ENCODE measurements at places on chromosomes 1 and 21. TPM values are rescaled to one million over a fixed set of nuclear protein-coding genes. Genes with fewer than 3 reads are reported as not detected.
A peak's percentile ranks its signal among the peaks of the same experiment; 100 is the strongest.

The SERPINC1 gene
- polyA plus RNA-seq: 0.16 TPM

- no peak for DNase-seq
These were observed 31.3 kb upstream of the TRABD2B start for GRCh38 chr1:48028218-48029069.

The HLX gene
- 14.9 TPM for polyA plus RNA-seq

GRCh38 chr1:195462646-195463045, 1145.6 kb downstream of the KCNT2 start:
- DNase-seq: no peak

The FCRL4 gene
- not detected for polyA plus RNA-seq

DNA sequence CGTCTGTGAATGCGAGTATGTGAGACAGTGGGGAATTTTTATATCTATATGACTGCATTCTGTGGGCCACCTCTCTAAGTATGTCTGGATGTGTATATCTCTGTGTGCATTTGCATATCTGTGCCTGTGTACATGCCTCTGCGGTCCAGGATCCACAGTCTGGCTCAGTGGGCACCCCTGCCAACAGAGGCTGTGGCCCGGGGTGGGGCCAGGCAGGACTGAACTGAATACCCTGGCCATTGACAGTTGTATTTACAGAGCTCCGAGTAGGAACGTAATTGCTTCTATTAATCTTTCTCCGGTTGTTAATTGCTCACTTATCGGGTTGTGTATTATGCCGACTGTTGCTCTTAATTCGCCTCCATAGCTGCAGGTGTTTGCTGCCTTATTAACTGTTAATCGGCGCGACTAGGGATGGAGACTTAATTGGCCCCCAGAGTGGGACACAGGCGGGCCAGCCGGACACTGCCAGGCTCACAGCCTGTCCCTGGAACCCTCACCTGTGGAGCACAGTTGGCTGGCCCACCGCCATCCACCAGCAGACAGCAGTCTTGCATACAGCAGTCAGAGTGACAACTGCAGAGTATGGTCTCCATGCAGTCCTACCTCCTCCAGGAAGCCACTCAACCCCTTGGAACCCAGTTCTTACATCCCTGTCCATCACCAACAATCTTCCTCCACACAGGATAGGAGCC, 22.4 kb upstream of the ADGRB2 start:
- no peak for DNase-seq

- no peak for DNase-seq
These were observed 14.8 kb downstream of the CTSK start for GRCh38 chr1:150793221-150793620.

- peak; percentile 89 for DNase-seq
These were observed 603.5 kb upstream of the ADAMTS5 start for GRCh38 chr21:27570306-27570868.

GRCh38 chr1:245978915-245979314, 528.2 kb downstream of the SMYD3 start:
- no peak for DNase-seq

DNA sequence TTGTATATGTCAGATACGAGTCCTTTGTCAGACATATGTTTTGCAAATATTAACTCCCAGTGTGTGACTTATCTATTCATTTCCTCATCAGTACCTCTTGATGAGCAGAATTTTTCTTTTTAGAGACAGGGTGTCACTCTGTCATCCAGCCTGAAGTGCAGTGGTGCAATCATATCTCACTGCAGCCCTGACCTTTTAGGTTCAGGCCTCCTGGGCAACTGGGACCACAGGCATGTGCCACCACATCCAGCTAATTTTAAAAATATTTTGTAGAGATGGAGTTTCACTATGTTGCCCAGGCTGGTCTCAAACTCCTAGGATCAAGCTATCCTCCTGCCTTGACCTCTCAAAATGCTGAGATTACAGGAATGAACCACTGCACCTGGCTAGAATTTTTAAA, 93.0 kb downstream of the HLCS start:
- no peak for DNase-seq

- DNase-seq: no peak
These were observed 8.9 kb upstream of the C4BPB start for GRCh38 chr1:207079706-207080241.

The GSTM5 gene
- polyA plus RNA-seq: 16.6 TPM

DNA sequence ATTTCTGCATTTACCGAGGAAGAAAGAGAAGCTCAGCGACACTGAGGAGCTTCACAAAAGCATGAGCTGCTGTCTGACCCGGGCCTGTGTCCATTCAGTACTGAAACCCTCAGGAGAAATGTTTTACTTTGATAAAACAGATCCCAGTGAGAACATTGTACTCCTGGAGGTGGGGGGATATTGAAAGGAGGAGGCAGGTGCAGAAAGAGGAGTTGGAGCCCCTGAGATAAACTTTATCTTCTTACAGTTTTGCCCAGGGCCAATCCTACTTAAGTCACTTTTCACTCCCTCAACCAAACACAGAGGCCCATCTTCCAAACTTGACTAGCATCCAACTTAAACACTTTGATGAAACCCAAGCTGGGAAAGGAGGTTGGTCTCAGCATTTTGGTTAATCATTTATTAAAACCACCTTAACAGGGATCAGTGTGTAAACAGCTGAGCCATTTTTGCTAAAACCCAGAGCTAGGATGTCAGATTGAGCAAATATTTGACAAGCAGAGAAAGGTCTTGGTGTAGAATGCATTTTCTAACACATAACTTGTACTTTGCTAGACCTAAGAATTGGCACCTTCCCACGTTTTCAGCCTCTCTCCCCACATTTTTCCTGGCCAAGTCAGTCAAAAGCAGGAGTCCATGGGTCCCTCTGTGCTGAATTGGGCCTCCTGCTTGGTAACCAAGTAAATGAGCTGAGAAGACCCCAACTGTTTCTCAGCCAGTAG, 32.5 kb upstream of the SARS1 start:
- no peak for DNase-seq

DNA sequence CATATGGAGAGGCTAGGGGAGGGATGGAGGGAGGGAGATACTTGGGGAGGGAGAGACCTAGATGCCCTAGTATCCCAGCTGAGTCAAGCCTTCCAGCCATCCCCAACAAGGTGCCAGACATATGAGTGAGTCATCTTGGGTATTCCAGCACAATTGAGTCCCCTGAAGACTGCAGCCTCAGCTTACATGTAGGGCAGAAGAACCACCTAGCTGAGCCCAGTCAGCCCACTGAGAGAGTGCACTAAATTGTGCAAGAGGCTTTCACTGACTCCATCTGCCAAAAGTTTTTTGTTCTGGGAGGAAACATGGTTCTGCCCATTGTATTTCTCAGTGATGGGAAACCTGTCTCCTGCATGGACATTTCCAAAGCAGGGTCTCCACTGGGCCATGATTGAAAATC, 76.4 kb downstream of the FOXD2 start:
- DNase-seq: no peak

The CELSR2 gene
- polyA plus RNA-seq: 3.3 TPM

The AMIGO1 gene
- polyA plus RNA-seq: 12.9 TPM

DNA sequence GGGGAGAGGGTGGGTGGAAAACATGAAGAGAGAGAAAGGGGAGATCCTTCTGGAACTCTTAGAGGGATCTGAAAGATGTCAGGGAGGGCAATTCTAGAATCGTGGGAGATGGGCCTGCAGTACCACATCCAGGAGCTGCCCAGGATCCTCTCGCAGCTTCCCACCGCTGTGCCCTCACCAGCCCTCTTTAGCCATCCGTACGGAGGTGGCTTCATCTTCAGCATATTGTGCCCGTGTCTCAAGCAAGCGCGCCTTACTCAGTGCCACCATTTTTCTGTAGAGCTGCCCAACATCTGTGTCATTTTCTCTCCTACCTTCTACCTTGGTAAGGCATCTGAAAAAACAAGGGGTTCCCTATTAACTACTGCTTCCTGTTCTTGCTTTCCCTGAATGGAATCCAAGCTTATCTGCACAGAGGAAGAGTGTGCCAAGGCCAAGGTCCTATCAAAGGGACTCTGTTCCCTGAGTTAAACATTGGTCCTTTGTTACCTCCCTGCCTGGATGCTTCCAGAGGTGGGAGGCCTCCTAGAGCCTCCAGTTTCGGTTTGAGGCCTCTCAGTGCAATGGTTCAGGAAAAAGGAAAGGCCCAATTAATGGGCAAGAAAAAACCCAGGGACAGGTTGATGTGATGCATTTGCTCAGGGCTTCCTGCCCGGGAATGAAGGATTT, 23.2 kb downstream of the C1orf116 start:
- no peak for DNase-seq

- no peak for DNase-seq
These were observed 353.6 kb upstream of the C1orf87 start for GRCh38 chr1:60427194-60427593.

- DNase-seq: no peak
These were observed 19.4 kb downstream of the NEK7 start for GRCh38 chr1:198176179-198176578.

DNA sequence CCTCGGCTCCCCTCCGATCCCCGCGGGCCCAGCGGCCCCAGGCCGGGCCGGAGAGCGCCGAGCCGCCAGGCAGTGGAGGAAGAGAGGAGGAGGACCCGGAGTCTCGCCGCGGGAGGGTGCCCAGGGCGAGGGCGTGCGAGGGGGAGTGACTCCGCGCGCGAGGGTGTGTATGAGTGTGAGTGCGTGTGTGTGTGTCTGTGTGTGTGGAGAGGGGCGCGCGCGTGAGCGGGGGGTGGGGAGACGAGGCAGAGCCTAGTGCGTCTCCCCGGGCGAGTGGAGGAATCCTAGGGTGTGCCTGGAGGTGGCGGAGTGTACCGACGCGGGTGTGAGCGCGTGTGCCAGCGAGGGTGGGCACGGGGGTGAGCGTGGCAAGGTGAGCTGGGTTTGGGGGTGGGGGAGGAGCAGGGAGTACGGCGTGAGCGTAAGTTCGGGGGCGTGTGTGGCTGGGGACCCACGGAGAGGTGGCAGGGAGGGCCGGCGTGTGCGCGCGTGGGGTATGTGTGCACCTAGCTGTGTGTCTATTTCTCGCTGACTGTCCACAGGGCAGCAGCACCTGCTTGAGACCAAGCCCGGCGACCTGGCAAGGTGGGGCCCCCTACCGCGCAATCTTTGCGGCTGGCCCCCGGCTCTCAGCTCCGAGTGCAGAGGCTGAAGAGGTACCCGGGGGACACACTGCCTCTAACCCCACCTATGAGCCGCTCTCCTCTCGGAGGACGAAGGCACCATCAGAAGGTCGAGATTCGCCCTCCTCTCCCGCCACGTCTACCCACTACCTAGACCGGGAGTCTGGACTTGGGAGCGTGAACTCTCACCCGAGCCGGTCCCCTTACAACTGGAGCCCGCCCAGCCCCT, 784 bp upstream of the KCND3 start:
- DNase-seq: no peak

DNA sequence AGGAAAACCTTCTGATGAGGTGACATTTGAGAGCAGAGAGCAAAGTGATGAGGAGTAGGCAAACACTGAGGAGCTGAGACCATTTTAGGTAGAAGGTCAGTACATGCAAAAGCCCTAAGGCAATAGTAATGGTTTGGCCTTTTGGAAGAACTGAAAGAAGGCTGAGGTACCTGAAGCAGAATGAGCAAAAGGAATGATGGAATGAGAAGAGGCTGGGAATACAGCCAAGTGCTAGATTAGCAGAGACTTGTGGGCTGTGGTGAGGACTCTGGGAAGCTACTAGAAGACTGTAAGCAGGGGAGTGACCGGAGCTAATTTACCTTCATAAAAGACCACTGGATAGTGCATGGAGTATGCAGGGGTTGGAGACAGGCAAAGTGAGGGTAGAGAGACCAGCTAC, 77.9 kb downstream of the GFI1 start:
- DNase-seq: no peak

DNA sequence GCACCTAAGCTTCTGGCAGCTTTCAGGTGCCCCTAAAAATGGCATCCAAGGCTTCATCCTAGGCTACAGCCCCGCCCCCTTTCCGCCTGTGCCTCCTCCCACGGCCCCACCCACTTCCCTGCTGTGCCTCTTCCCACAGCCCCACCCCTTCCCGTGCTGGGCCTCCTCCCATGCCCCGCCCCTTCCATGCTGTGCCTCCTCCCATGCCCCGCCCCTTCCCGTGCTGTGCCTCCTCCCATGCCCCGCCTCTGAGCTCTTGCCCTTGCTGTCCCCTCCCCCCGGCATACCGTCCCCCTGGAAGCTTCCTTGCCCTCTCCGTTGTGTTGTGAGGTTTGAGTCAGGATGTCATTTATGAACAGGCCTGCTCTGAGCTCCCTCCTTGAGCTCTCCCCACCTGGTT, 228.5 kb upstream of the AJAP1 start:
- DNase-seq: no peak

GRCh38 chr1:43206600-43207228, 34.6 kb downstream of the CFAP57 start:
- no peak for DNase-seq

The MYBPH gene
- 278 TPM for polyA plus RNA-seq
